ENCODE measurements at places on chromosomes 4 and X.

GRCh38 chr4:77036206-77036605 is 39.6 kb downstream of the CCNI start:
- no peak for DNase-seq

- DNase-seq: no peak
Measured at GRCh38 chr4:6333301-6334202, 63.9 kb downstream of the WFS1 start.

- no peak for DNase-seq
Measured at GRCh38 chr4:173051716-173052115, 116.9 kb upstream of the GALNT7 start.

DNA sequence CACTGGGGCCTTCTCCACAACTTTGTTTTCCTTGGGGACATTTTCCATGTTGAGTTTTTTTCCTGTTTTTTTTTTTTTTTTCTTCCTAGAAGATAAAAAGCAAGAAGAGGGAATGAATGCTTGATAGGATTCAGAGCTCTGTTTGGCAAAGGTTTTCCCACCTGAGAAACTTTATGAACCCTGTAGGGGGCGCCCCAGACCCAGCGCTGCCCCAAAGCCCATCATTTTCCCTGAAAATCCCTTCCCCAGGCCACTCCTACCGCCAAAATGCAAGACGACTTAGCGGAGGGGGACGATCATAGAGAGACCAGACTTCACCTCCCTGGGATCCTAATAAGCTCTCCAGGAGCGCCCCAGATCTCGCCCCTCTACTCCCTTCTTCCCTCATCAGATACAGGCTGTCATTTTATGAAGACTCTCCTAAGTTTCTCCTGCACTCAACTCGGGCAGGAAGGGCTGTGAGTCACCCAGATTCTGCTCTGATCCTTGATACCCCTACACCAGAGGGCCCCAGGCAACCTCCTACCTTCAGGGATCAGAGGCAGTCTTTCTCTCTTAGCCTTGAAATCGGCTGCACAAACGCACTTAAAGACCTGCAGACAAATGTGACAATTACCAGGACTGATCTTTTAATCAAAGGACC is 1.4 kb downstream of the BEX5 start:
- no peak for DNase-seq

DNA sequence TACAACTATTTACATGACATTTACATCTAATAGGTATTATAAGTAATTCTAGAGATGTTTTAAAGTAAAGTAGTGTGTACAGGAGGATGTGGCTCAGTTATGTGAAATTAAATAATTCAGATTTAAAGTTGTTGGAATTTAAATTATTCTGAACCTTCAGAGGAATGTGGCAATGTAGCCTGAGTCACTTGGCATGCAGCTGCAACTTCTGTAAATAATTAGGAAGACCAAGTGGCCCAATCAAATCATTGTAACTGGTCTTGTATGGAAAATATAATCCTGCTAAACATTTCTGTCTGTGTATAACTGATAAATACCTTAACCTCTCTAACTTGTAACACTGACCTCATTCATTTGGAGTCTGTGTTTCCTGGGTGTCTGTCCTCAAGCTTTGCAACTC is 828.9 kb downstream of the GLUD2 start:
- no peak for DNase-seq

GRCh38 chrX:22171287-22172060 is 101.2 kb upstream of the CBLL2 start:
- DNase-seq: no peak

DNA sequence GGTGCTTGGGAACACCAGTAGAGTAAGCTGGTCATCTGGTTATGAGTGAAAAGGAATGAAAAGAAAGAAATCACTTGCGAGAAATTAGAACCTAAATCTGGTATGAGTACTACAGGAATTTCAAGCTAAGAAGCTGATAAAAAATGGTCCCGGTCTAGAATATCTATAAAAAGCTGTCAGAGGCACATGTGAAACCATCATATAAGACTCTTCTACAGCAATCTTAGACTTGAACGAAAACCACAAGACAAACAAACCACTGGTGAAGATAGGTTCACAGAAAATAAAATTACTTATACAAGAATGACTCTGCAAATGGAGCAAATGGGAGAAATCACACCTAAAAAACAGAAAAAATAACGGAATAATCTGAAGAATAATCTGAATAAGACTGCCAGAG is 69.9 kb downstream of the KDR start:
- no peak for DNase-seq

DNA sequence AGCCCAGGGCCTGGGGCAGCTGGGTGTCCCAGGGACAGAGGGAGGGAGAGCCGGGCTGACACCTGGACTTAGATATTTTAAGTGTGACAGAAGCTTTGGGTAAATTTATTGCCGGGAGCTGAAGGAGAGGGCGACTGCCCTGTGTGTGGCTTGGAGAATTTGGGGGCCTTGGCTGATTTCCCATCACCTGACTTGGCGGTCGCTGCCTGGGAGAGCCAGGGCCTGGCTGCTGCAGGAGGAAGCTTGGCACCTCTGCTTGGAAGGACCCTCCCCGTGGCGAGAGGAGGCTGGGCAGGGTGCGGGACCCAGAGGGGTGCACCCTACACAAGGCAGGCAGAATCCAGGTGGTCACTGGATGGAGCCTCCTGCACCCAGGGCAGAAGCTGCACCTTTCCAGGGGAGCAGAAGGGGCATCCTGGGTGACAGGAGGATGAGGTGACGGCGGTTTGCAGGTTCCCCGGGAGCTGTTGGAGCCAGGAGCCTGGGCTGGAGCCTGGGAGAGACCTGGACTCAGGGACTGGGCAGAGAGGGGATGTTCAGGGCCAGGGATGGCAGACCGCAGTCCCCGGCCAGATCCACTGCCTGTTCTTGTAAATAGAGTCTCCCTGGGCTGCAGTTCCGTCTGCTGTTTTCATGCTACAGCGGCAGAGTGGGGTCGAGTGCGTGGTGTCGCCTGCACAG is 72.0 kb downstream of the RGS12 start:
- DNase-seq: no peak

- DNase-seq: no peak
Measured at GRCh38 chrX:104854188-104854587, 288.2 kb downstream of the IL1RAPL2 start.

DNA sequence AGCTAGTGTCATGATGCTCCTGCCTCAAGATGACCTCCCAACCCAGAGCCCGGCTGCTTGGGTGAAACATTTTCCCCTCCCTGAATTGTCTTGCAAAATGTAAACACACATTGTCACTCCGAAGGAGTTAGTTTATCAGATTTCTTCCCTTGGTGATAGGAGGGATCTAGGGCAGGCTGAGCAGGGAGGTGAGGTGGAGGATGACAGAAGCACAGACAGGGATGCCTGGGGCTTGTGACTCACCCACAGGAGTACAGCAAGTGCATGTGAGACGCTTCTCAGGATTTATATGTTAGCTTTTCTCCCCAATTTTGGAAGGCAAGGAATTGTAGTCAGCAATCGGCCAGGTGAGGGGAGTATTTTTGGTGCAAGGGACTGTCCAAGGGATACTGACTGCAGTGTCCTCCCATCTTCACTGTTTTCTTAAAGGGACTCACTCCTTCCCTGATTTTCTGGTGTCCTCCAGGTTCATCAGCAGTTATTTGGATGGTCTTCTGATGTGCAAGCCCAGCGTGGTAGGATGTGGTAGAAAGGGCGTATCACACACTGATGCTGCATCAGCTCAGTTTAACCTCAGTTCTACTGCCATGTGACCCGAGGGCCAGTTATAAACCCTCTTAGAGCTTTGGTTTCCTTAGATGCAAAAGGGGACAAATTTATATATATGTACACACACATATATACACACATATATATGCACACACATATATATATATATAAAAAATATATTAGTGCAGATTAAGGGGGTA is 46.2 kb upstream of the IGFBP7 start:
- no peak for DNase-seq

DNA sequence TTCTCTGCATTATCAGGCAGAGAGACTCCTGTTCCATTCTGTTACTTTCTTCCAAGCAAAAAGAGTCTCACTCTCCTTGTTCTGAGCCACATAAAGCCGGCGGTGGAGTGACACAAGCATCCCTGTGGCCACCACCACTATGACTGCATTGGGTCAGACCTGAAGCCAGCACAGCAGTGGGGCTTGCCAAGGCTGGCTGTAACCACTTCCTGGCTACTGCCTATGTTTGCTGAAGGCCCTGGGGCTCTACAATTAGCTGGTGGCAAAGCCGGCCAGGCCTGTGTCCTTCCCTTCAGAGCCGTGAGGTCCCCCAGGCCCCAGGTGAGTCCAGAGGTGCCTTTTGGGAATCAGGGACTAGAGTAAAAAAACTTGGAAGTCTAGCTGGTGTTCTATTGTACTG is 31.8 kb downstream of the PLAC8 start:
- no peak for DNase-seq

DNA sequence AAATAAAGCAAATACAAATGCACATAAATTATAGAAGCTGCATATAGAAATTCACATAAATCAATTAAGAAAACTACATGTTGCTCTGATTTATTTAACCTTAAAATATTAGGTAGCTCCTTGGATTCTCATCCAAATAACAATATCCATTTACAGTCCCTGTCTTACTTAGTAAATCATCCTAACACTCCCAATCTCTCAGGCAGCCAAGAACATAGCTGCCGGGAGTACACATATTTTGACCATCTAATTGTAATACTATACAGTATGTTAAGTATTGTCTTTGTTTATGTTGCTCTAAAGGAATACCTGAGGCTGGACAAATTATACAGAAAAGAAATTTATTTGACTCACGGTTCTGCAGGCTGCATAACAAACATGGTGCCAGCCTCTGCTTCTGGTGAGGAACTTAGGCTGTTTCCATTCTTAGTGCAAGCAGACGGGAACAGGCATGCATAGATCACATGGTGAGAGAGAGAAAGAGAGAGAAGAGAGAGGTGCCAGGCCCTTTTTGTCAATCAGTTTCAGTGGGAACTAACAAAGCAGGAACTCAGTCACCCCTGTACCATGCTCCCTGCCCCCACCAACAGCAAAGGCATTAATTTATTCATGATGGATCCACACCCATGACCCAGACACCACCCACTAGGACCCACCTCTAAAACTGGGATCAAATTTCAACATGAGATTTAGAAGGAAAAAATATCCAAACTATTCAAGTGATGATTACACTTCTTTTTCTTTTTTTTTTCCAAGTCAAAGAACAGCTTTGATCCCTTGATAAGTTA is 614.8 kb upstream of the TECRL start:
- DNase-seq: no peak

Data from CD4-positive, alpha-beta T cell treated with Interleukin-2 at 100 ng/mL for 4 hours (primary cell).